Left forelimb (tissue), 1 donor: ENCODE measurements at places on chromosomes 7 and 10.
A peak's percentile ranks its signal among the peaks of the same experiment; 100 is the strongest.

- no peak for DNase-seq
These were observed 5.4 kb upstream of the AKR1D1 start for GRCh38 chr7:138070908-138071307.

- no peak for DNase-seq
These were observed 41.4 kb upstream of the AKR1C2 start for GRCh38 chr10:5045095-5045494.

DNA sequence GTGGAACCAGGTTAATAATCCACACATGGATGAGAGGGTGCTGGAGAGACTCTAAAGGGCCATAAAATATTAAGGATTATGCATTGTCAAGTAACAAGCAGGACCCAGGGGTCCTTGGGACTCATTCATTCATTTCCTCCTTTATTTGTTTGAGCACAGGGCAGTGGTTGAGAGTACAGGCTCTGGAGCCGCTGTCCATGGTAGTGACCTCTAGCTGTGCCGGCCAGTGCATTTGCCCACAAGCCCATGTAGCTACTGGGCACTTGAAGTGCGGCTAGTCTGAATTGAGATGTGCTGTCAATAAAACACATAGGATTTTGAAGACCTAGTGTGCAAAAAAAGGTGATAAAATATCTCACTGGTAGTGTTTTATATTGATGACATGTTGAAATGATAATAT is 137.6 kb downstream of the C10orf105 start:
- DNase-seq, result no peak

DNA sequence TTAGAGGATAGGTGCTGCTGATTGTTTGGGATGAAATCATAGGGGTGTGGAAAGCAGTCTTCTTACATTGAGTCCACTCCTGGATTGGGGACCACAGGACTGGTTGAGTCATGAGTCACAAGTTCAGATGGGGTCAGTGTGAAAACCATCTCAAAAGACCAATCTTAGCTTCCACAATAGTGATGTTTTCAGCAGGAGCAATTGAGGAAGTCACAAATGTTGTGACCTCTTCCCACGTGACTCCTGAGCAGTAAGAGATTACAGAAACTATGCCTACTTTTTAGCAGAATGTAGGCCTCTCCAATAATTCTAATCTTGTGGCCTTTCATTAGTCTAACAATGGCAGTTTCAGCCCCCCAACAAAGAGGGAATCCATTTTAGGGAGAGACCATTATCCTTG is 256.9 kb upstream of the CDC14C start:
- DNase-seq, result no peak

DNA sequence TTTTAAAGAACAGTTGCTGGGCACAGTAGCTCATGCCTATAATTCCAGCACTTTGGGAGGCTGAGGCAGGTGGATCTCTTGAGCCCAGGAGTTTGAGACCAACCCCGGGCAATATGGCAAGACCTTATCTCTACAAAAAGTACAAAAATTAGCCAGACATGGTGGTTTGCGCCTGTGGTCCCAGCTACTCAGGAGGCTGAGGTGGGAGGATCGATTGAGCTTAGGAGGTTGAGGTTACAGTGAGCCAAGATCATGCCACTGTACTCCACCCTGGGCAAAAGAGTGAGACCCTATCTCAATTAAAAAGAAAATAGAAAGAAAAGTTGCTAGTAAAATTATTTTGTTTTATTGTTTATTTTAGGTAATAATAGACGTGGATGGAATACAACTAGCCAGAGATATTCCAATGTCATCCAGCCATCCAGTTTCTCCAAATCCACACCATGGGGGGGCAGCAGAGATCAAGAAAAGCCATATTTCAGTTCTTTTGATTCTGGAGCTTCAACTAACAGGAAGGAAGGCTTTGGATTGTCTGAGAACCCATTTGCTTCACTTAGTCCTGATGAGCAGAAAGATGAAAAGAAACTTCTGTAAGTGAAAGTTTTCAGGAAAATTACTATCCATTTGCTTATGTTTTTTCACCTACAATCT is 3.0 kb downstream of the NUP42 start:
- DNase-seq, result no peak

DNA sequence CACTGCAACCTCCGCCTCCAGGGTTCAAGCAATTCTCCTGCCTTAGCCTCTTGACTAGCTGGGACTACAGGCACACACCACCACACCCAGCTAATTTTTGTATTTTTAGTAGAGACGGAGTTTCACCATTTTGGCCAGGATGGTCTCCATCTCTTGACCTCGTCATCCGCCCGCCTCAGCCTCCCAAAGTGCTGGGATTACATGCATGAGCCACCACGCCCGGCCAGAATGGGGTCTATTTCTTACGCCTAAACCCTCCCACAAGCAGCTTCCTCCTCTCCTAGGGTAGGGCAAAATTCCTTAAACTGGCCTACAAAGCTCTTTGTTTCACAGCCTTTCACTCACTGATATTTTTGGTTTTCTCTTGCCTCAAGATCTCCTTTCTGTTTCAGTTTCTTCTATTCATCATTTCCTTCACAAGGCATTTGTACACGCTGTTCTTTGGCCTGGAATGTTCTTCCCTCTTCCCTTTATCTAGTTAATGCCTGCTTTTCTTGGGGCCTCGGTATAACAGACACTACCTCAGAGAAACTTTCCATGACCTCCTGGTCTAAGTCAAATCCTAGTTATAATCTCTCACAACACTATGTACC is 6.7 kb downstream of the CPEB3 start:
- DNase-seq, result no peak

DNA sequence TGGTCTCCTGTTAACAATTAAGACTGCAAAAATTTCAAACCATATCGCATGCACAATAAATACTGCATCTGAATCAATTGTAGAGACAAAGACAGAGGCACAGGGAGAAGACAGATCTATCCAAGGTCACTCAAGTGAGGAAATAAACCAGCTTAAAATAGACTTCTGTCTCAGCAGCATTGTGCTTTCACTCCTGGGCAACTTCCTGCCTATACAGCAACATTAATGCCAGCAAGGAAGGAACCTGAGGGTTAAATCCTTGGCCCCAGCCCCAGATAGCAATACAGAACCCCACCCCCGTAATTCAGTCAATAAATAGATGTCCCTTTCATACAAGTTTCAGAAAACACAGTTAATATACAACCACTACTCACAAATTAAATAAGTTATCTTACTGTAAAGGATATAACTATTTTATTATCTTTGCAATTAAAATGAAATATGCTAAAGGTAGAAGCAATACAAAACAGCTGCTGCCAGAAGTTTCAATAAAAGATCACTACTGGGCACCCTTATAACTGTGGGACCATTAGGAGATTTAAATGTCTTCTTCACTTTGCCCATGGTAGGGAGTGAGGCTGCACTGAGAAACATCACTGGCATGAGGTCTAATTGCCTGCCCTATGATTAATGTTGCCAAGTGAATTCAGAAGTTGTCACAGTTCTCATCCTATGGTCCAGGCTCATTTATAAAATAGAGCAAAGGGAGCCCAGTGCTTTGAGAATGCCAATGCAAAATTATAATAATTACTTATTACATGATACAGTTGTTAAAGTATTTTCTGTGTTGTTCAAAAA is 49.4 kb downstream of the CAV1 start:
- no peak for DNase-seq

DNA sequence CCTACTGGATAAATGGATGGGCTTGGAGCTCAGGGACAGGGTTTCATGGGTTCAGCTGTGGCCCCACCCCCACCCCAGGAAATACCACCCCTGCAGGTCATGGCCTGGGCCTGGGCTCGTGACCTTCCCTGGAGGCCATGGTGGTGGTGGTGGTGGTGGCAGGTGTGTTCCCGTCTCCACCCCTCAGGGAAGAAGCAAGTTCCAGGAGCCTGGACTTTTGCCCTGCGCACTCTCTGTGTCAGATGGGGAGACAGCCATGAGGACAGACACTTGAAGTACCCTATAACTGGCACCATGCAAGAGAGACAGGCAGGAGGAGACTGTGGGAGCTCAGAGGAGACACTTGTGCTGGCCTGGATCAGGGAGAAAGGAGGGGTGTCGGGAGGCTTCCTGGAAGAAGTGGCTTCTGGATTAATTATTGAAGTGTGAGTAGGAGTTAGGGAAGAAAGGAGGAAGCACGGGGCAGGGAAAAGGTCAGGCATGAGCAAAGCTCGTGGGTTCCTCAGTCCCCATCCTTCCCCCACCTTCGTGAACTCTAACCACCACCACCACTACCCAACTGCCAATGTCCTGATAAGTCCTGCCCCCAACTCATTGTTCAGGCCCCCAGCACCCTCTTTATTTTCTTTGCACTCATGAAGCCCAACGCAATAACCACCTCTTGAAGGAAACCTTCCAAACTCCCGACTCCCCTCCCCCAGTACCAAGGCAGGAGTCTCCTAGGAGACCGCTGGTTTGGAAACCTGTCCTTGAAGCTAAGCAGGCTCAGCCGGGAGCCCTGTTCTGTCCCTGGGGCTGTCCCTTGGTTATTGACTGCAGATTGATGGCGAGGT is 8.9 kb downstream of the SH2B2 start:
- no peak for DNase-seq

DNA sequence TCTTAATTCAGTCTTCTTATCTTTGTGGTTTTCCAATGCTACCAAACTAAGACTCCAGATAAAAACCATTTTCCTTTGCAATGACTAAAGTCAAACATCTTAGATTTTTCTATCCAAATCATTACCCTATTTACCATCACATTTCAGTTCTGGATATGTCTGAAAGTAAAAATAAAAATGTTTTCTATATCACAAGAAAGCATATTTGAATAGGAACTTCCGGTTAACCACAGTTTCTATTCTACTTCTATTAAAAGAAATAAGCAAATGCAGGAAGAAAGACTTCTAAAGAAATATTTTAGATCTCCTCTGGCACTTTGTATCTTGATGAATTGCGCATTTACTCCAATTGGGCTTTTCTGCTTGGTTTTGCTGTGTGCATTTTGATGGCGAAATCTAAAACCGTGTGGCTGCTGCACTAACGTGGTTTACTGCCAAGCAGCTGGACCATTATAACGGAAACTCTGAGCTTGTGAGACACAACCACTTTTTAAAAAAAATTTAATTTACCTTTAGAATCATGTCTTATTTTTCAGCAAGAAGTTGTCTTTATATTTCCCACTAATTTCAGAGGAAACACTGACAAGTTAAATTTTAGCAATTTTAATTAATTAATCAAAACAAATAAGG is 146.1 kb downstream of the VPS50 start:
- no peak for DNase-seq

- DNase-seq, result no peak
These were observed 53.7 kb upstream of the MTPN start for GRCh38 chr7:136030867-136031318.

DNA sequence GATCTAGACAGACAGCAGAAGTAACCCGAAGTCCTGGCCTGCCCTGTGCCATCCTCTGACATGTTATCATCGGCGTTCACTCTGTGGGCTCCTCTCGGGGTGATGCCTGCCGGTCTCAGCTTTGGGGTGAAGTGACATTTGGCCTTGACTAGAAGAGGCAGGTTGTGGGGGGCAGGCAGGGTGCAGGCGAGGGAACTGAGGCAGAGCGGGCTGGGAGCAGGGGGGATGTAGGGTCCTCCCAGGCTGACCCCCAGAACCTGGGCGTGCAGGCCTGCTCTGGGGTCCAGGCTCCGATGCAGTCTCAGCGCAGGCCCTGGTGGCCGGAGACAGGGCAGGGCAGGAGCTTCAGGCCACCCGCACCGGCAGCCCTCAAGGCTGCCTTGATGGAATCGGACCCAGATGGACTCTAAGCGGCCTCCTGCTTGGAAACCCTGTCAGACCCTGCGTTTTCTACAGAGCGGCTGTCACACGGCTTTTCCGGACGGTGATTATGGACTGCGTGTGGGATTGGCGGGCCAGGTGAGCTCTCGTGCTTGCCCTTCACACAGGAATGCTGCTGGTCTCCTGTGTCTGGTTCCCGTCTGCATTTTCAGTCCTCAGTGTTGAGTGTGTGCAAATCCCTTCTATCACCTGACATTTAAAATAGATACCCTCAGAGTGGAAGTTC is 842 bp upstream of the JAKMIP3 start:
- DNase-seq, result no peak

- no peak for DNase-seq
These were observed 137.1 kb downstream of the BMPER start for GRCh38 chr7:34042406-34042805.

DNA sequence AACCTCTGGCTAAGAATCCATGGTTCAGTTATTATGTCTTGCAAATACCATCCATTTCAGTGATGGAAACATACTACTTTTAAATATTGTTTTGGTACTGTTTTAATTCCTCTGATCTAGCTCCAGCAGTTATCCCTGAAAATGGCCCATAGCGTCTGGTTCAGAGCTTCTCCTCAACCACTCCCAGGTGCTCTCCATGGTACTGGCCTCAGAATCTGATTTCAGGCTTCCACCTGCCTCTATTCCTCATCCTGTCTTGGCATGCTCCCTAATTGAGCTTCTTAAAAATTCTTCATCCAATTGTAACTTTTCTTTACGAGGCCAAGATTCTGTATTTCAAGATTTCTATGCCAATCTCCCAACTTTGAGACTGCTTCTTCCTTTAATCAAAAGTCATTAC is 236.3 kb downstream of the HTR7 start:
- no peak for DNase-seq

DNA sequence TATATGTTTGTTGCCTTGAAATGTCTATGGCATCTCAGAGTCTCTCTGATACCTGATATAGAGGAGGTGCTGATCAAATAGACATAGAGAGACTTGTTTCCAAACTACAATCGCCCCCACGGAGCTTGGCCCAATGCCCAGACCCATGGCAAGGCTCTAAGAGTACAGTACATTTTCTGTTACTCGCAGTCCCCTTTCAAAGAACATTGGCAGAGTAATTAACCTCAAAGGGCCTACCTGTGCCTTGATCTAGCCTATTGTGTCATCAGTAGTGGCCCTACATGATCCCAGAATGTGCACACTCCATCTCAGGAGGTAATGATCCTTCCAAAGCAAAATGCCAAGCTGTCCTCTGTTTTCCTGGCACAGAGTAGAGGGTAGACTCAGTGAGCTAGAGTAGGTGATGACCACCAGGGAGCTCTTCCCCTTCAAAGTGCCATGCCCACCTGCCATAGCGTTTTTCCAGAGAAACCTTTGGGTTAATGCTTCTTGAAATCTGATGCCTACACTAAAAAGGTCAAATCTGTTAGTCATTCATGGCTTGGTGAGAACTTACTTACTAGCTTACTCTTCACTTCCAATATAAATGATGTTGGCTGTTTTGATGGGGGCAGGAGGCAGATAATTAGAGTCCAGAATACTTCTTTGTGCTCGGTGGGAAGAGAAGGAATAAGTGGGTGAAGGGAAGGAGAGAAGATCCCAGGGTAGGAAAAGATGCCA is 41.2 kb upstream of the ACSL5 start:
- DNase-seq, result no peak

GRCh38 chr10:80664071-80664680 is 126.5 kb downstream of the SH2D4B start:
- DNase-seq, result peak; percentile 78

- no peak for DNase-seq
These were observed 82.3 kb downstream of the CUL2 start for GRCh38 chr10:35007858-35008301.

GRCh38 chr7:48144291-48144768 is 26.9 kb upstream of the ABCA13 start:
- DNase-seq, result no peak

- no peak for DNase-seq
These were observed 181.8 kb upstream of the AGK start for GRCh38 chr7:141369422-141369821.
